ENCODE measurements at places on chromosomes 6 and 20.

- no peak for DNase-seq
Observed at GRCh38 chr6:138567052-138567451, 67.8 kb upstream of the NHSL1 start.

DNA sequence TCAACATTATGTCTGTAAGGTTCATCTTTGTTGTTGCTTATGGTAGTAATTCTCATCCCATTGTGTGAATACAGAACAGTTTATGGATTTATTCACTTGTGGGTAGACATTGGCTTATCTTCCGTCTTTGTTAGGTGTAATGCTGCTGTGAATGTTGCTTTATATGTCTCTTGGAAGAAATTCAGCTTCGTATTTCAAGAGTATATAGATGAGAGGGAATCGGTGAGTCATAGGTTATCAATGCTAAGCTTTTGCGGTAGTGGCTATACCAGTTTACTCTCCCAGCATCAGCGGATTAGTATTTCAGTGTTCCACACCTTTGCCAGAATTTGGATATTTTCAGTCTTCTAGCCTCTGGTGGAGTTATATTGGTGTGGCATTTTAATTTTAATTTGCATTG lies 77.8 kb downstream of the ZFAND3 start:
- DNase-seq: no peak

GRCh38 chr20:51373713-51374455 lies 168.6 kb downstream of the NFATC2 start:
- DNase-seq: no peak

- DNase-seq: no peak
Observed at GRCh38 chr20:49790077-49790798, 22.4 kb upstream of the SLC9A8 start.

DNA sequence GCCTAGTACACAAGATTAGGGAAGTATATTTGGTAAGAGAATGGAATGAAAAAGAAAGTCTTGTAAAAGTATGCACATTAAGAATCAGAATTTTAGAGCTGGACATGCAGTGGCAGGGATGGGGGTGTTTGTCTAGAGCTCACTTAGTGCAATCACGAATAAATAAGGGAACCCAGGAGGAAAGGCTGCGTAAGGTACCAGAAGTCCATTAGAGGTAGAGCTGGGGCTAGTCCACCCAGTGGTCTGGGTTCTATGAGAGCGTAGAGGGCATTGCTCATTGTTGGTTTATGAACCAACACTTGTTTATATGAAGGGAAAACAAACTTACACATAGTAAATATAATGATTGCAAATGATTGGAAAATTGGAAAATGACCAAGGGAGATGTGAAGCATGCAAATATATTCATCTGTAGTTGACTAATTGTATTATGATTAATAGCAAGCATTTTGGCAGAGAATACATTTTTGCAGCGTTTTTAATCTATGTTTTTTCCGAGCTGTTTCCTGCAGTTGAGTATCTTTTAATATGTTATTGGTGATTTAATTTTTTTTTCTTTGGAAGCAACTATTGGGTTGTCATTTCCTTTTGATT lies 3.2 kb downstream of the CDC40 start:
- no peak for DNase-seq

- no peak for DNase-seq
Observed at GRCh38 chr20:61965606-61966491, 99.8 kb downstream of the TAF4 start.
